T47D (cell line): ENCODE measurements at places on chromosomes 5 and 9.

DNA sequence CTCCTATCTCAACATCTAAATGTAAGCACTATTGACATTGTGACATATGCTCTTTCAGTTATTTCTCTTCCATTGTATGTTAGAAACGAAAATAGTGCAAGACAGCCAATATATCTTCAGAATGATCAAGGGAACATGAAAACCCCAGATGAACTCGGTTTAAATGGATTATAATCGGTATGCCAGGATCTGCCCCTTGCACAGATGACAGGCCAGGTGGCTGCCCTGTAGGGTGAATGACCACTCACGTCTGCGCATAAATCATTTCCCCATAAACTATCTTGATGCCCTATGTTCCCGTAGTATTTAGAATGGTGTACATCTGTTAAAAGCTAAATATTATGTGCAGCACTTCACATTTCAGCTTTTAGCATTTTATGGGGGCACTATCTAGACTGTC, 69.7 kb upstream of the RANBP3L start:
- no peak for DNase-seq

DNA sequence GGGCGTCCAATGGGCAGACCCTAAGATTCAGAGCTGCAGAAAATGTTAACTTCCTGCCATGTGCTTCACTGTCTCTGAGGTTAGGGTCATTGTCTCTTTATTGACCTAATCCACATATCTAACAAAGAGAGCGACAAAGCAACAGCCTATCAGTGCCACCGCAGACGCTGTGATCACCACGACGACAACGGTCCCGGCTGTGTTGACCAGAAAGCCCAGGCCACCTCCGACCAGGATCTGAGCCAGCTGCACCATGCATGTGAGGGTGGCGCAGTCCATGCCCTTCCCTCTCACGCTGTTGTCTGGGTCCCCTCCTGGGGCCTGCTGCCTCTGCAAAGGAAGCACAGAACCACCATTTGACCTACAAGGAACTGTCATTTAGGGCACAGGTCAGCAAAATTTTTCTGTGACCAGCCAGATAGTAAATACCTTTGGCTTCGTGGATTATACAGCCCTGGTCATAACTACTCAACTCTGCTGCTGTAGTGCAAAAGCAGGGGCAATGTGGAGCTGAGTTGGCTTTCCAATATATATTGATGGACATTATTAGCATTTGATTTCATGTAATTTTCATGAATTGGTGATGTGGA, 8.5 kb downstream of the RXFP3 start:
- DNase-seq: no peak

DNA sequence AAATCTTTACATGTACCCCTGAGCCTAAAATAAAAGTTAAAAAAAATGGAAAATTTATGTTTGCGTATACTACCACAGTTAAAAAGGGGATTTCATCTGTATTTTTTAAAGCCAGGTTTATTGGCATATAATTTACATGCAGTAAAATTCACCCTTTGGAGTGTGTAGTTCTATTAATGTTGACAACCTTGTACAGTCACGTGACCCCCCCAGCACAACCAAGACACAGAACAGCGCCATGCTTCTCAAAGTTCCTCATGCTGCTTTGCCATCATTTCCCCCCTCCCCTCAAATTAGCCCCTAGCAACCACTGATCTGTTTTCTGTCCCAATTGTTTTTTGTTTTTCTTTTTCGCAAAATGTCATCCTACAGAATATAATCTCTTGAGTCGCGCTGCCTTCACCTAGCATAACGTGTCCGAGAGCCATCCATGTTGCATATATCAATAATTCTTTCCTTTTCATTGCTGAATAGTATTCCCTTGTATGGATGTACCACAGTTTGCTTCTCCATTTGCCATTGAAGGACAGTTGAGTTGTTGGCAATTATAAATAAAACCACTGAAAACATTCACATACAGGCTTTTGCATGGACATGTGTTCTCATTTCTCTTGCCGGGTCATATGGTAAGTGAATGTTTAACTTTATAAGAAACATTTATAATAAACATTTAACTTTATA, 105.3 kb downstream of the LHX2 start:
- no peak for DNase-seq

GRCh38 chr9:120616966-120617935, 37.3 kb upstream of the CDK5RAP2 start:
- no peak for DNase-seq

- DNase-seq: no peak
Observed at GRCh38 chr5:69312459-69313160, 20.0 kb downstream of the CCDC125 start.

DNA sequence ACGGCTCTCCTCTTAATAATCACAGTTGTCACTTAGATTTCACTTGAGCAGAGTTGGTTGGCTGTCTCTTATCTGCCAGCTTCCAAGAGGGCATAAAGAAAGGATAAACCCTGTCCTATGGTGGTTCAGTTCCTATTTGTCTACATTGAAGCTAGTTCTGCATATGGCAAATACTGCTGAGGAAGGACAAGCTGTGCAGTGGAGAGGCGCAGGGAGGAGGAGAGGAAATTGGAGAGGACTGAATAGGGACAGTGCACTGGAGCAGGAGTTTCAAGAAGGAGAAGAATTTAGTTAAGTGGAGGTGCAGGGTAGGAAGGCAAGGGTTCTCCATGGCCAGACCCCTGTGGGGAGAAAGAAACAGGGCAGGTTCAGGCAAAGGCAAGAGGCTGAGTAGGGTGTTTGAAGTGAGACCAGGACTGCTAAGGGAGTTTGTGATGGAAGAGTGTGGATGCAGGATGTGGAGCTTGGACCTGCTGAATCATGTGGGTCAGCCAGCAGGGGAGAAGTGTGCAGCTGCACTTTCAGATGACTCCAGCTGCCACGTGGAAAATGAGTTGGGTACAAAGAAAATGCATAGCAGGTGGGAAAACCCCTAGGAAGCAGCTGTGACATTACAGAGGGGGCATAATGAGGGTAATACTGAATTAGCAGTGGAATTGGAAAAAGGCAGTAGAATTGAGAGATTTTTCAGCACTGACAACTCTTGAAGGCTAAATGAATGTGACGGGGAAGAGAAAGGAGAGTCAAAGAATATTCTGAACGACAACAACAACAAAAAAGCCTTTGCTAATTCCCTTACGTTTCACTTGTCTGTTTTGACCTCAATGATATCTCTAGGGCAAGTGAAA, 66.8 kb downstream of the MAMDC2 start:
- no peak for DNase-seq

DNA sequence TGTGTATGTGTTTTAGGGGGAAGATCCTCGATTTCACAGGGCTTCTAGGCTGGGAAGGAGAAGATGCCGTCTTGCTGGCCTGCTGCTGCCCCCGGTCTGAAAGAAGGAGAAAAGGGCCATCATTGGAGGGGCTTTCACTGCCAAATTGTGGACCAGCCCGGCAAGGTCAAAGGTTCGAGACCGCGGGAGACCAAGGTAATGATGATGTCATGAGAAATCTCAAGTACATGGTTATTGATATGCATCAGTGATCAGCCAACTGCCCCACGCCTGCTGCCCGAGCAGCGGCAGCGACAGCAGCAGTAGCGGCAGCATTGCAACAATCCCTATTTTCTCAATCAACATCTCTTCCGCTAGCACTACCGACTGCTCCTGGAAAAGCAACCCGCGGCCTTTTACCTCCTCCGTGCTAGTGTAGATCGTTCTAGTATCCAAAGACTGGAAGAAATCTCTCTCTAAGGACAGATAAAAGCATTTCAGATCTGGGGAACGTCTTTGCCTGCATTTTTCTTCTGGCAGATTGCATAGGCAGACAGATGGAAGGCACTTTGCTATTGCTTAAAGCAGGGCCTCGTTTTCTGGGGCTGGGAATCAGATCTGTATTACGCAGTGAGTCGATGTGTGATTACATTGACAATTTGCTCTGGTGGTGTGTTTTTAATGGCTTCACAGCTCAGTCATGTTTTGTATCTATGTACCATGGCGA, 215.3 kb downstream of the MEF2C start:
- DNase-seq: no peak

GRCh38 chr5:137412136-137412535, 87.0 kb downstream of the SPOCK1 start:
- no peak for DNase-seq

DNA sequence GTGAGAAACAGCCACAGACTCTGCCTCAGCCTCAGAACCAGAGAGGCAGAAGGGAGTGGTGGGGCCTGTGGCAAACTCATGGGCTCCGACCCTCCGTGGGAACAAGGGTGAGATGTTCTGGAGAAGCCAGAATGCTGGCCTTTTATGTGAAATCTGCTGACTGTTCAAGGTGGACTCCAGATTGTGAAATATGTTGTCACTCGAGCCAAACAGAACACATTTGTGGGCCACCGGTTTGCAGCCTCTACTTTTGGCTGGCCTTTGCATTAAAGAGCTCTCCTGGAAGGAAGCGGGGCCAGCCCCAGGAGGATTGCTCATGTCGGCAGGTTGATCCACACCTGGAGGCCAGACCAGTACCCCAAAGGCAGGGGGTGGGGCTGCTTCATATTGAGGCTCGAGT, 62.4 kb downstream of the ERGIC1 start:
- DNase-seq: no peak

- no peak for DNase-seq
Observed at GRCh38 chr5:86951761-86952160, 315.9 kb upstream of the RASA1 start.

DNA sequence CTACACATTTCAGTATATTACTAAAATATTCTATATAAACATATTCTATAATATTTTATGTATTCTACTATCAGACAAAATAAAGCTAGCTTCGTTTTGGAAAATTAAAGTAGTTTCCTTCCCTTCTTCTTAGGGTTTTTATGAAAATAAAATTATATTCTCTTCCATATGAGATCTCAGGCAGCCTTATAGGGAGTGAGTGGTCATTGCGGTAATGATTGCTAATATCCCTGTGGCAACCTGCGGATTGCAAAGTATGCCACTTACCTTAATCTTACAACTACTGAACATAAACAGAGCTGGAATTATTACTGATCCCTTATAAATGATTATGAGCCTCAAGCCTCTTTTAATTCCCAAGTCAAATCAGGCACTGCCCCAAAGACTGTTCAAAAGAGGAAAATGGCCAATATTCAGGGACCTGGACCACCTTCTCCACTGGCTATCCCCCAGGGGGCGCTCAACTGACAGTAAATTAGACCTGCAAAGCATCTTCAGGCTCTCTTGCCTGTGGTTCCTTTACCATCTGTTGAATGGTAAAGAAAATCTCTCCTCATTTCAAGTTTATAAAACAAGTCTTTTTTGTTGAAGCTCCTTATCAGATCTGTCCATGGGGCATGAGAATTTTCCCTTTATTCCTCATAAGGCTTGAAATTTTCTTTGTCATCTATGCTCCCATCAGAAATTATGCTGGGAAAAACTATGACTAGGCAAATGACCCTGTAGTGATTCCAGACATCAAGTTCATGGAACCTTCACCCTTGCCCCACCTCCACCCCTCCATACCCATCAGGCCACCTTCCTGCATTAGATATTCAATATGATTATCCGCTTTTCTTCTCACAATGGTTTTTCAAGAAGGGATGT, 163.9 kb downstream of the CEMIP2 start:
- DNase-seq: peak; percentile 71

DNA sequence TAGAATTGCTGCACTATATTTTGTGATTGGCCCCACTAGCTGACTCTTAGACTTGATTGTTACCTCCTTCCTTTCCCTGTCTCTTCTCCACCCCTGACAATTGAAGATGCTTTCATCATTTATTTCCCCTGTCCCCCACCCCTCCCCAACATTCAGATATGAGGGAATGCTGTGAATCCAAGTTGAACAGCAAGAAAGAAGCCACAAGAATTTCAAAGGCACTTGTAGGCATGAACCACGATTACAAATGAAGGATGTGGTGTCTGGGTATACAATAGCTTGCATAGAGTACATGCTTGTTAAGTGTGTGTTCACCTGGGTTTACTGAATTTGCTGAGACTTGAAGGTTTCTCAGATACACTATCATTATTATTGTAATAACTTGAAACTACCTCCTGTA, 78.3 kb upstream of the TRIO start:
- no peak for DNase-seq

- DNase-seq: no peak
Observed at GRCh38 chr9:91255327-91255726, 106.4 kb downstream of the AUH start.

DNA sequence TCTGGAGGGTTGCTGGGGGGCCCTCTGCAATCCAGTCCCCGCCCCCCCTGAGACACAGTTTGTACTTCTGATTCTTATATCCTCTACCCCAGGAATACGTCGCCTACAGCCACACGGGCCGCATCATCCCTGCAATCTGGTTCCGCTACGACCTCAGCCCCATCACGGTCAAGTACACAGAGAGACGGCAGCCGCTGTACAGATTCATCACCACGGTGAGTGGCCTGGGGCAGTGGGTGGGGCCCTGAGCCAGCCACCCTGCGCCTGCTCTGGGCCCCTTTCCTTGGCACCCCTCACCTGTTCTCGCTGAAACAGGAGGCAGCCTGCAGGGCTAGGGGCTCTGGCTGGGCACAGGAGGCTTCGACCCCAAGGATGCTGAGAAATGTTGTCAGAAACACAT, 24.1 kb upstream of the RPL26L1 start:
- no peak for DNase-seq

GRCh38 chr5:86337667-86338460, 279.9 kb upstream of the COX7C start:
- no peak for DNase-seq

DNA sequence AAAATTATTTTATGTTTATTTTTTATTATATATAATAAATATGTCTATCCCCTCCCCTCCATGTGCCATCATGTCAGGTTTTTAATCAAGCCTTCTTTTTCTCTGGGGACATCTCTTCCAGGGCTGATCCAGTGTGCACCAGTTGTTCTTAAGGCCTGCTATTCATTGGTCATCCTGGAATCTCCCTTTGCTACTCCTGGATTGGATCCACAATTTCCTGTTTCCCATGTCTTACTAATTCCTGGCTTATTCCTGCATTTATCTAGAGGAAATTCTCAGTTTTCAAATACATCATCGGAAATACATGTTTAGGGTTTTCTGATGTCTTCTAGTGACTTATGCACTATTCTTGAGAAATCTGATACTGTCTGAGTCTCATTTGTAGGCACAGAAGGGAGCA, 56.8 kb downstream of the ANGPTL2 start:
- DNase-seq: no peak

DNA sequence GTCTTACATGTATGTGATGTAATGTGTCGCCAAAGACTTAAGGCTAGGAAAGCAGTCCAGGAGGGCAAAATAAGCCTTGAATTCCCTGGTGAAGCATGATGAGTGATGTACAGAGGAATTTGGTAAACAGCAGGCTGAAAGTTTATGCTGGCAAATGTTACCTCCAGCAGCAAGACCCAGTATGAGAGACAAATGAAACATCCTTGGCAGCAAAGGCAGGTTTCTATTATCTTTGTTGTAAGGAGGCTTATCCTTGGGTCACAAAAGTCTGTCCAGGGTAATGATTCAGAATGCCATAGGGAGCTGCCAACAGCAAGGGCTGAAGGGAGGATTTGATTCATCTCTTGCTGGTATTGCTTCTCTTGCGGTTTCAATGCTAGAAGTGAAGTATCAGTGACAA, 75.9 kb upstream of the HTR4 start:
- DNase-seq: no peak

- no peak for DNase-seq
Observed at GRCh38 chr5:176743868-176744583, 66.3 kb upstream of the UNC5A start.

- DNase-seq: no peak
Observed at GRCh38 chr9:131011274-131012022, 2.5 kb downstream of the LAMC3 start.
